ENCODE measurements at places on chromosomes 5 and 9.

GRCh38 chr5:150461231-150461630 is 11.7 kb upstream of the RPS14 start:
- no peak for DNase-seq

- no peak for DNase-seq
These were observed 31.0 kb downstream of the PCBD2 start for GRCh38 chr5:134935711-134936602.

GRCh38 chr9:95815961-95816360 is 59.5 kb upstream of the ERCC6L2 start:
- no peak for DNase-seq

DNA sequence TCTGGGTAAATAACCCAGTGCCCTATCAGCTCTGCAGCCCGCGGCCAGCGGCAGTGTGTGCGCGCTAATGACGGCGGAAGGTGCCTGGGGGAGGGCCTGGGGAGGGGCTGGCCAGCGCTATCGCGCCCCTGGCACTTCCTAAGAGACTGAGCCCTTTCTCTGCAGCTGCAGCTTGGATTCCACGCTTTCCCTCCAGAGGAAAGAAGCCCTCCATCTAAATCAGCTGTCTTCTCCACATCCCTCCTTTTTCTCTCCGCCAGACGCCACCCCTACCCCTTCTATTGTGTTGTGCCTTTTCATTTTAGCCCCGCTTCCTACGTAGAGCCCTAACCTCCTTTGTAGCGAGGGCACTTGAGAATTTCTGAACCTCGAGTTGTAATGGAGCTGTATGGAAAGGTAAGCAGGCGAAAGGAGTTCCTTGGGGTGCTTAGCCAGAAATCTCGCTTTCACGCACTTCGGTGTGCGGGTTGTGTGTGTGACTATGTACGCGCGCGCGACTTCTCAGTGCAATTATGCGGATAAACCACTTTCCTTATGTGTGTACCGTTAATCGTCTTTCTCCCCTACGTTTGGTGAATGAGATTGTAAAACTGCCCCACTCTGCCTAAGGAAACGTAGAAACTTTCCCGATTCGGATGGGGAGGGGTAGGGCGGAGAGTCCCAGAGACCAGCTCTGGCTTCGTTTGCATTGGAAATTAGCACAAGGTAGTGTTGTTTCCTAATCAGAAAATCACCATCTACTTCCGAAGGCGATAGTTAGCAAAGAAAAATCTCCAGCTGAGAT is 664 bp upstream of the RAB3C start:
- DNase-seq, result no peak

- no peak for DNase-seq
These were observed 240.2 kb downstream of the FBXL17 start for GRCh38 chr5:108141676-108142075.

DNA sequence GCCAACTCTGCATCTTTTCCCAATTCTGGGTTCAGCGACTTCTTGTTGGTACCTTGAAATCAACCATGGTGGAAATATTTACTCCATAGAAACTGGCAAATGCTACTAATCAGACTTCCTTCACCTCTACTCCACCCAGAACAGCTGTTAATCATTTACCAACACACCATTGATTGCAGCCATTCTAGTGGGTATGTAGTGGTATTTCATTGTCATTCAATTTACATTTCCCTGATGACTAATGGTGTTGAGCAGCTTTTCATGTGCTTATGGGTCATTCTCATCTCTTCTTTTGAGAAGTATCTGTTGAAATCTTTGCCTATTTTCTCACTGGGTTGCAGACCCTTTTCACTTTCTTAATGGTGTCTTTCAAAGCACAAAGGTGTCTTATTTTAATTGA is 122.4 kb upstream of the MSX2 start:
- DNase-seq, result no peak

- no peak for DNase-seq
These were observed 226.6 kb upstream of the TBCA start for GRCh38 chr5:78002690-78003089.

Data from NCI-H1048 (cell line).